HFFc6 (cell line): ENCODE measurements at places on chromosomes 11 and 22.

DNA sequence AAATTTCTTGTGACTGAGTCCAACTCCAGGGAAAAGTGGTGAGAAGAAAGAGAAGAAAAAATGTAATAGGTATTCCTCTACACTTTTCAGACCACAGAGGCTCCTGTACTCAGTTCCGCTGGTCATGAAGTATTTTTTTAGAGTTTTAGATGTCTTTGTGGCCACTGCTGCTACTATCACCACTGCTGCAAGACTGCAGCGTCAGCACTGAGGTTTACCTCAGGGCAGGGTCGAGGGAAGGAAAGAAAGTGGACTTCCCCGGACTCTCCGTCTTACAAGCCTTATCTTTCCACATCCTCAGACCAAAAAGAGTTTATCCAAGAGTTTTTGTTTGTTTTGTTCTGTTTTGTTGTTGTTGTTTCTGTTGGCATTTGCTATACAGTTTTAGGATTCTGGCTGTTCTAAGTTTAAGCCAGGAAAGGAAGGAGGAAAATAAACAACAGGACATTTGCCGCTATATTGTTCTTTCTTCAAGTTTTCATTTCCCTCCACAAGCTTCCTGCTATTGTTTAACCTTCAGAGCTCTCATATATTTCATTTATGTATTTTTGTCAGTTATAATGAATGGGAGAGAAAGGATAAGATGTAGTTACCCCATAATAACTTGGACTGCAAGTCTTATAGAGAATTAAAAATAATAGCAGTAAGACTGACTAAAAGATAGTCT is 919.3 kb downstream of the NTM start:
- no peak for DNase-seq

DNA sequence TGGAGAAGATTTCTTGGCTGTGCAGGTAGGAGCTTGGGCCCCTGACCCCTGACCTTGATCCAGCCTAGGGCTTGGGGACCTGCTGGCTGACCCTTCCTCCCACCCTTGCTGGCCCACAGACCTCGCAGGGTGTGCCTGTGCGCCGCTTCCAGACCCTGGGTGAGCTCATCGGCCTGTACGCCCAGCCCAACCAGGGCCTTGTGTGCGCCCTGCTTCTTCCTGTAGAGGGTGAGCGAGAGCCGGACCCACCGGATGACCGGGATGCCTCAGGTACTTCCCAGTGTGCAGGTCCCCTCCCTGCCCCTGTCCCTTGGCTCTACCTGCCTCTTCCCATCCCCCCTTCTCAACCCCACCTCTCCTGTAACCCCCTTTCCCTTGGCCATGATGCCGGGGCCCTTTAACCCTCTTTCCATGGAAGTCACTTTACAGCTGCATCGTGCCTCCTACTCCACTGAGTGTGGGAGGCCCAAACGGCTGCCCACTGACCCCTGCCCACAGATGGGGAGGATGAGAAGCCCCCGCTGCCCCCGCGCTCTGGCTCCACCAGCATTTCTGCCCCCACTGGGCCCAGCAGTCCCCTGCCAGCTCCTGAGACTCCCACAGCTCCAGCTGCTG is 3.8 kb downstream of the INPPL1 start:
- no peak for DNase-seq

DNA sequence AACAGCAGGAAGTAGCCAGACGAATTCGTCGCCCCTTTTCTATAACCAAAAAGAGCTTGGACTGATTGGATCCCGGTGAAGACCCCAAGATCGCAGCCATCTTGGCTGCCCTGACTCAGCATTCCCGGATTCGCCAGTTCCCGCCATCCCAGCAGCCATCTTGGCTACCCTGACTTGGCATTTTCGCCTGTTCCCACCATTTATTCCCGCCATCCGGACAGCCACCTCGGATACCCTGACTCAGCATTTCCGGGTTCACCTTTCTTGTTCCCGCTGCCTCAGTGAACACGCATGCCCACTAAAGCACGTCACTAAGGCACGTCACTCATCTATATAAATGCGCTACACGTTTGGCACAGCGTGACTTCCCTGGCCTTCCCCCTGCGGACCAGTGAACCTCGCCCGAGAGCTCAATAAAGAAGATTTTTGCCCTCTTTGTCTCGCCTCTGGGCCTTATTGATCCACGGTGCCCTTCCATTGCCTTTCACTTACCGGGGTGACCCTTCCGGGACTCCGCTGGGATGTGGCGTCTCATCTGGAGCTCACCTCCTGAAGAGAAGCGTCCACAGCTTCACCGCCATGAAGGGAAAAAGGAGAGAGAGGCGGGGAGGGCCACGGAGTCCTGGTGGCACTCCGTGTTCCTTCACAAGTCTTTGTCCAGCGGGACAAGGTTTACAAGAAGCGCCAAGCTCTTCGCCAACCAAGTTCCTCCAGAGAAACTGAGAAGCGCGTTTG is 4.0 kb upstream of the OR56A3 start:
- DNase-seq, result no peak

- no peak for DNase-seq
Observed at GRCh38 chr22:27903805-27904473, 15.1 kb downstream of the PITPNB start.

- no peak for DNase-seq
Observed at GRCh38 chr11:59967677-59968394, 4.0 kb downstream of the OOSP4A start.

- DNase-seq, result no peak
Observed at GRCh38 chr11:57273448-57274058, 36.5 kb upstream of the APLNR start.

DNA sequence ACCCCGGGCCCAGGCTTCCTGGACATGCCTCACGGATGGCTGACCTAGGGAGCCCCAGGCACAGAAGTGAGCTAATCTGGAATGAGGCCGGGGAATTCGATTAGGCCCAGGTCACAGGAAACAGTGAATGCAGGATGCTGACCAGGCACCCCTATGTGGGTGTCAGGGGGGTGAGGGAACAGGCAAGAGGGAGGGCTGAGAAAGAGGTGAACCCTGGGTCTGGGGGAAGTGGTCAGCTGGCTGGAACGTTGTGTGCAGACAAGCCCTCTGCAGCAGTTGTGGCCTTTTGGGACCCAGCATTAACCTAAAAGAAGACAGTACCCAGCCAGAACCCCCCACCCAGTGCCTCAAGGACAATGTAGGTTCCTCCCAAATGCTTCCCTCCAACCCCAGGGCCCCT is 8.1 kb downstream of the SERHL2 start:
- DNase-seq, result no peak

DNA sequence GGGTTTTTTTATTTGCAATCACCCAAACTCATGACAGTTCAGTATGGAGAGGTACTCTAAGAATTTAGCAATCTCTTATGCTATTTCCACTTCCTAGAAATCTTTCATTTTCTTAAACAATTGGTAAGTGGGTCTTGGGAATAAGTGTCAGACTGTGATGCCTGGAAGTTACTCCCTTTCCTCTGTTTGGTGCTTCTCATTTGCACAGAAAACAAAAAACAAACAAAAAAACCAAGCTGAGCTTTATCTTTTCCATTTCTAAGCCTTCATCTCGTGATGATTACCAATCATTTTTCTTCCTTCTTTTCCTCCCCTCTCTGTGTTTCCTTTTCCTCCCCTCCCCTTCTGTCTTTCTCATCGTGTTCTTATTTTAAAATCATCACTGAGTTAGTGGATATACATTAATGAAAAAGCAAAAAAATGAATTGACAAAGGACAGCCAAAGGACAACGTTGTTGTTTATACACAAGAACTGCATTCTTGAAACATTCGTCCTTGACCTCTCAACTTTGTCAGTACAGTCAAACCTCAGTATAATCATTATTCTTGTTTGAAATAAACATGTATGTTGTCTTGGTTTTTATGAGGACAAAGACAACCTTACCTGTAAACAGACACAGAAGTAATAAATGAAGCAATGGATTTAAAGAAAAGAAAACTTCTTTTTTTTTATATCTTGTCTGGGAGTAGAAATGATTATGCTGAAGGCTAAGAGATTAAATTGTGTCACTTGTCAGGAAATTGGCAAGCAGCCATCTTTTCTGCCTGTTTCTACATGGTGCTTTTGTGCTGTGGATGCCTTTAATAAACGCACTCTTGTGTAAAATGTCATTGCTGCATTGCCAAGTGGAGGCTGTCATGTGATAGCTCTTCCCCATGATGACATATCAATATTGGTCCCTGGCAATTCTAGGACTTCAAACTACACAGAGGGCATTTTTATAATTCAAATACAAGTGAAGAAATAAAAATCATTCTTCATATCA is 803.2 kb upstream of the CCDC90B start:
- DNase-seq, result no peak

DNA sequence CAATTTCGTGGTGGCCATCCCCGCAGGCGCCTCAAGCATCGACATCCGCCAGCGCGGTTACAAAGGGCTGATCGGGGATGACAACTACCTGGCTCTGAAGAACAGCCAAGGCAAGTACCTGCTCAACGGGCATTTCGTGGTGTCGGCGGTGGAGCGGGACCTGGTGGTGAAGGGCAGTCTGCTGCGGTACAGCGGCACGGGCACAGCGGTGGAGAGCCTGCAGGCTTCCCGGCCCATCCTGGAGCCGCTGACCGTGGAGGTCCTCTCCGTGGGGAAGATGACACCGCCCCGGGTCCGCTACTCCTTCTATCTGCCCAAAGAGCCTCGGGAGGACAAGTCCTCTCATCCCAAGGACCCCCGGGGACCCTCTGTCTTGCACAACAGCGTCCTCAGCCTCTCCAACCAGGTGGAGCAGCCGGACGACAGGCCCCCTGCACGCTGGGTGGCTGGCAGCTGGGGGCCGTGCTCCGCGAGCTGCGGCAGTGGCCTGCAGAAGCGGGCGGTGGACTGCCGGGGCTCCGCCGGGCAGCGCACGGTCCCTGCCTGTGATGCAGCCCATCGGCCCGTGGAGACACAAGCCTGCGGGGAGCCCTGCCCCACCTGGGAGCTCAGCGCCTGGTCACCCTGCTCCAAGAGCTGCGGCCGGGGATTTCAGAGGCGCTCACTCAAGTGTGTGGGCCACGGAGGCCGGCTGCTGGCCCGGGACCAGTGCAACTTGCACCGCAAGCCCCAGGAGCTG is 24.8 kb downstream of the ADAMTS15 start:
- DNase-seq, result no peak

- DNase-seq, result peak; percentile 95
Observed at GRCh38 chr11:6319704-6320410, 444 bp downstream of the CAVIN3 start.

DNA sequence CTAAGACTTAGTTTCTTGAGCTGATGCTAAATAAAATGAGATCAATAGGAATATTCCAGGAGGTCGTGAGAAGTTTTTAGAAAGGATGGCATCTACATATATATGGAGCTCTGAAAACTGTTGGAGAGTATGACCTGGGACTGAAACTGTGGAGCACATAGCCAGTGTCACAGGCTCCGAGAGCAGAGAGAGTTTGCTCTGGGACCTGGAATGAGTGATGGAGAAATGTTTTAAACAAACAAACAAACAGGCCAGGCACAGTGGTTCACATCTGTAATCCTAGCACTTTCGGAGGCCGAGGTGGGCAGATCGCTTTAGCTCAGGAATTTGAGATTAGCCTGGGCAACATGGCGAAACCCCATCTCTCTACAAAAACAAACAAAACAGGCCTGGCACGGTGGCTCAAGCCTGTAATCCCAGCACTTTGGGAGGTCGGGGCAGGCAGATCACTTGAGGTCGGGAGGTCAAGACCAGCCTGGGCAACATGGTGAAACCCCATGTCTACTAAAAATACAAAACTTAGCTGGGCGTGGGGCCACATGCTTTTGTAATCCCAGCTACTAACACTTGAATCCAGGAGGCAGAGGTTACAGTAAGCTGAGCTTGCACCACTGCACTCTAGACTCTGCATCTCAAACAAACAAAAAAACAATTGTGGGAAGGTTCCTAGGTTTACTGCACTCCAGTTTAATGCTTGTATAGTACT is 67.1 kb downstream of the SLC35F2 start:
- no peak for DNase-seq

DNA sequence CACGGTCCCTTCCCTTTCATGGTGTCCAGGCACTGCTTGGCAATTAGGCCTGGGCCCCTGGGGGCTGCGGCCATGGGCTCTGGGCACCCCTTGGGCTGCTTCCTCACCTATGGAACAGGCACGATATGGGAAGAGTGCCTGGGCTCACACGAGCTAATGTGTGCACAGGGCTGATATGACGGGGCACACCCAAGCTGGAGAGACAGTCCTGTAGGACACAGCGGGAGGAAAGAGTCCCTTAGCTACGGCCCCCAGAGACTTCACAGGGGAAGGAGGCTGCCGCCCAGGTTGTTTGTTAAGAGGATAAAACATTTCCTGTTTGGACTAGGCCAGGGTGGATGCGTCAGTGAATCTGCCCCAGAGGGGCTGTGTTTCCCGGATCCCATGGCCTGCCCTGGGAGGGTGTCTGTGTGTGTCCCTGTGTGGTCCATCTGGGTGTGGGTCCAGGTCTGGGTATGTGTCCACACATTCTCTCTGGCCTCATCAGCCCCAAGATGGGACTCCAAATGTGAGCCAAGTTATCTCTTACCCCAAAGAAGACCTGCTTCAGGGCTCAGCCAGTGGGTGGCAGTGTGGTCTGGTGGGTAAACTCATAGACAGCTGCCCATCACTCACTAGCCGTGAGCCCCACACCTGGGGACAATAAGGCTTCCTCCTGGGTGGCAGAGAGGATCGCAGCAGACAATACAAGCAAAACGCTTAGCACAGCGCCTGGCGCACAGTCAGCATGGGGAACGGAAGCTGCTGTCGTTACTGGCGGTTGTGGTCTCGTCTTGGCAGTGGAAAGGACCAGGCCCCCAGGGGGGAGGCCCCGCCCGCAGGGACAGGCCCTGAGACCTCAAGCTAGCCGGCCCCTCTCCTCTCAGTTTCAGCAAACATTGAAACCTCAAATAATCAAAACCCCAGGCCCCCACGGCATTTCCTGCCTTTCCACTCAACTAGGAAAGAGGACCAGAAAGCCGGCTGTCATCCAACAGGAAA is 3.2 kb upstream of the EMID1 start:
- DNase-seq, result no peak

- no peak for DNase-seq
Observed at GRCh38 chr22:35314161-35314942, 14.7 kb downstream of the TOM1 start.

GRCh38 chr22:46057246-46058090 is 80.5 kb upstream of the WNT7B start:
- no peak for DNase-seq

DNA sequence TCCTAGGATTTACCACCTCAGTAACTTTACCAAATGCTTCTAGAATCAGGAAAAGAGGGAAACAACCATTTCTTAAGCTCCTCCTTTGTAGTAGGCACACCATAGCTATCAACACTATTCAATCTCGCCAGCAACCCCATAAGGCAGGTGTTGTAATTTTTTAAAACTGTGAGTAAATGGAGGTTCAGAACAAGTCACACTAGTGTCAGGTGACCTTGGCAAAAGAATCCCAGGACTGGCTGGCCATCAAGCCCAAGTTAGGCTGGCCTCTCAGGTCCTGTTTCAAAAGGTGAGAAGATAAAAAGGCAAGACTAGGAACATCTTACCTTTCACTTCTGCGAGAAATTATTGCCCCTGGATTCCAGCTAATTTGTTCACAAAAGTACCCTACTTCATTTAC is 713 bp downstream of the TOP3B start:
- DNase-seq, result no peak

- no peak for DNase-seq
Observed at GRCh38 chr11:59262177-59262818, 49.6 kb upstream of the MPEG1 start.

DNA sequence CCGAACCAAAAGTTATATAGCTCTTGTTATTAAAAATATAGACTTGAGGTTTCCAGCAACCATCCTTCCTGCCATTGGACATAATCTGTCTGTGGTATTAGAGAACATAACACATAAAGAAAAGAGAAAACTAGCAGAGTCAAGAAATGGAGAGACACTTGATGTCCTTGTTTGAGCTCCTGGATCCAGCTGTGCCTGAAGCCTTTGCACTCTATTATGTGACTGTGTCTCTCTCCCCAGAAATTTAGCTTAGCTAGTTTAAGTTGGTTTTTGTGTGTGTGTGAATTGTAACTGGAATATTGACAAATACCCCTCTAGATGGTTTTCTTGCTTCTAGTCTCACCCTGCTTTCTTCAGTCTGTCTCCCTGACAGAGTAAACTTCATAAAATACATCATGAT is 61.6 kb downstream of the SC5D start:
- DNase-seq, result no peak
